EH (cell line): ENCODE measurements at places on chromosomes 13 and 19.

- peak; percentile 62 for DNase-seq
Measured at GRCh38 chr13:37360556-37360955, 238.0 kb downstream of the POSTN start.

GRCh38 chr19:33410915-33411401, 37.4 kb downstream of the CEBPG start:
- peak; percentile 31 for DNase-seq

GRCh38 chr13:41387576-41387975, 69.8 kb upstream of the RGCC start:
- no peak for DNase-seq

GRCh38 chr19:12872941-12873890, 8.0 kb downstream of the DNASE2 start:
- peak; percentile 77 for DNase-seq

DNA sequence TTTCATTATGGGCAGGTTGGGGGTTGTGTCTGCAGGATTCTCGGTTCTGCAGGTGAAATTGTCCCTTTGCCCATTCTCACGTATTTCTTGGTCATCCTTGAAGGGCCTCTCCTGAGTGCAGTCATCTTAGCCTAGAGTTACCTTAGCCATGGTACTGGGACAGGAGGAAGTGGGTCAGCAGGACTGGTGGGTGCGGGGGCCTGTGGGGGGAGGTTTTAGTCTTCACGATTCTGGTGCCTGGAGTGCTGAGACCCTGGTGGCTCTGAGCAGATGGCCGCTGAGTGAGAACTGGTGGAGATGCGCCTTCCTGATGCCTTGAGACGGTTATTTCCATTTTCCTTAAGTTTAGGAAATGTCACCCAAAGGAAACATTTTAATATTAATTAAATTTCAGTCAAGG, 11.8 kb downstream of the COL4A2 start:
- DNase-seq = no peak

- DNase-seq = no peak
Measured at GRCh38 chr19:39937787-39938186, 3.4 kb upstream of the FCGBP start.

- DNase-seq = no peak
Measured at GRCh38 chr13:54337540-54337939, 1308.9 kb downstream of the OLFM4 start.

GRCh38 chr19:16836115-16837034, 7.2 kb downstream of the SIN3B start:
- DNase-seq = no peak

DNA sequence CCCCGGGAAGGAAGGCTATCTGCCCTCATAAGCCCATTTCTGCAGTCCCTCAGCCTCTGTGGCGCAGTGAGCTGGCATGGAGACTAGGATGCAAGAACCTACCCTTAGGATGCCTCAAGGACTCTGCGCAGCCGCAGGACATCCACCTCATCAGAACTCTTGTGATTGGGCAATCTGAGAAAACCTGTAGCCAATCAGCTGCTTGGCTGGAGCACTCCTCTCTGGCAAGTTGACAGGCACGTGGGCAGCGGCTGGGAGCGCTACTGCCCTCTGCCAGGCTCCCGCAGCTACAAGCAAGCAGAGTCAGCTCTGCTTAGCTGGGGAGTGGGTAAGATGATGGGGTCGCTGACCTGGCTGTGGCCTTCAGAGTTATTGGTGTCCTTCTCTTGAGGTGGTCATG, 1.5 kb upstream of the ECSIT start:
- DNase-seq = peak; percentile 44
